ENCODE measurements at places on chromosomes 1 and 21. TPM values are rescaled to one million over a fixed set of nuclear protein-coding genes. Genes with fewer than 3 reads are reported as not detected.

DNA sequence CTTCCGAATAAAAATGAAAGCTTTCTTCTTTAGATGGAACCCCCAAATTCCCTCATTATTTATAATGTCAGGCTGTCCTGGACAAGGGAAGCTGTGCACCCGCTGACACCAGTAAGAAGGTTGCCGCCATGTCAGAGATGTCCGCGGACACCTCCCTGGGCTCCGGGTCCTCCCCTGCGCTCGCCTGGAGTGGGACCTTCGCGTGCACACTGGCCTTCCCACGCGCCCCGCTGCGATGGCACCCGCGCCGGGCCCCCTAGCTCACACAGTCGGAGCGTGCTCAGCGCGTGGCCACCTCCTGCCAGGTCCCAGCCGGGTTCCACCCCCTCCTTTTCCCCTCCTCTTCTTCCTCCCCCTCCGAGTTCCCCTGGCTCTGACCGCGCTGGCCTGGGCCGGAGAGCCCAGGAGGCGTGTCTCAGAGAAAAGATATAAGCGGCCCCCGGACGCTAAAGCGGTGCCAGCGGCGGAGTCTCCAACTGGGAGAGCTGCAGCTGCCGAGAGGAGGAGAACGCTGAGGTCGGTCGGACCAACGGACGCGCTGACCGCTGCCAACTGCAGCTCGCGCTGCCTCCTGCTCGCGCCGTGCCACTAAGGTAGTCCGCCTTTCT lies at the start of gene G0S2:
Gene G0S2 (plus strand): TSS at position 456 of the 608 bp plus-strand sequence. CDS start 273 bp downstream, outside the sequence.
- DNase-seq: peak; percentile 63

Gene DRAXIN
- 13.4 TPM for total RNA-seq

DNA sequence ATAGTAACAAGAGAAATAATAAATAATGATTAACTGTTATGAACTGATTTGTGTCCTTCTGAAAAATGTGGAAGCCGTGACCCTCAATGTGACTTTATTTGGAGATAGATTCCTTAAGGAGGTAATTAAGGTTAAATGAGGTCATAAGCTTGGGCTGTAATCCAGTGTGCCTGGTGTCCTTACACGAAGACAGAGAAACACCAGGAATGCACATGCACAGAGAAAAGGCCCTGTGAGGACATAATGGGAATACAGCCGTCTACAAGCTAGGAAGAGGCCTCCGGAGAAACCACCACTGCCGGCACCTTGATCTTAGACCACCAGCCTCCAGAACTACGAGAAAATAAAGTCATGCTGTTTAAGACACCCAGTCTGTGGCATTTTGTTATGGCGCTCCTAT lies 215.9 kb downstream of the NEGR1 start:
- no peak for DNase-seq

Gene KRTAP15-1
- total RNA-seq: not detected

DNA sequence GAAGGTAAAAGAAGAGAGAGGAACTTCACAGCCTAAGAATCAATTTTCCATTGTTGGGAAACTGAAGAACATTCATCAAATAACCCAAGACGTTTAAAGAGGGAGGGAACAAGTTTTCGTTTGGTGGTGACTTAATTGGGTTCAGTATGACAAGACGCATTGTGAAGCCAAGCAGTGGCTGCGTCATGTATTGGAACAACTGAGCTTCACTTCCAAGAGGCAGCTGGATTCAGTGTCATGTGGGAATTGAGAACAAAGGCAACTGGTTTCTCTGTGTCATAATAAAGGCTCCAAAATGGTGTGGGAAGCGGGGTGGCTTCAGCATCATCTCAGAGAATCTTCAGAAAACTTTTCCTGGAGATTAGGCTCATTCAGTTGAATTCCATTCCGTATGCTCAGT lies 29.8 kb upstream of the RC3H1 start:
- no peak for DNase-seq

Gene ERG
- total RNA-seq: 4.5 TPM

Gene SYNC
- 0.11 TPM for total RNA-seq

Gene SLAMF9
- not detected for total RNA-seq

GRCh38 chr1:161299347-161299746 lies 10.4 kb downstream of the MPZ start:
- no peak for DNase-seq

DNA sequence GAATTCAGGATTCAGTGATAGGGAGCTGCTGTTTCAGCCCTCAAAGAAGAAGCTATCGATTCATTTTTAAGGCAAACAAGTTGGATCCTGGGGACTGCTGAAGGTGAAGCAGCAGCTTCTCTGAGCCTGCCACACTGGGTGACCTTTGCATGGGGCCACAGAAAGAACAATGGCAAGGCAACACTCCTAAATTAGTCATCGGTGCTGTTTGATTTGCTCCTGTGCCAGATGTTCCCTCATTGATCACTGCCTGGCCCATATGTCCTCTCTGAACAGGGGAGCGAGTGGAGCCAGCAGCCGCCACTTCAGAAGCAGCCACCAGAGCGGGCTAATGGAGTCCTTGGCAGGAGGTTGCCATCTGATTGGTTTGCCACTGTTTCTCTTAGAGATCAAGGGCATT lies 391.5 kb downstream of the NTNG1 start:
- DNase-seq: no peak
